AG08396 (cell line): ENCODE measurements at places on chromosomes 4 and X.

- no peak for DNase-seq
Measured at GRCh38 chrX:41035582-41035981, 49.7 kb upstream of the USP9X start.

- peak; percentile 5 for DNase-seq
Measured at GRCh38 chr4:155342142-155342541, 34.6 kb downstream of the MAP9 start.

- no peak for DNase-seq
Measured at GRCh38 chrX:54288277-54288676, 69.6 kb downstream of the WNK3 start.

DNA sequence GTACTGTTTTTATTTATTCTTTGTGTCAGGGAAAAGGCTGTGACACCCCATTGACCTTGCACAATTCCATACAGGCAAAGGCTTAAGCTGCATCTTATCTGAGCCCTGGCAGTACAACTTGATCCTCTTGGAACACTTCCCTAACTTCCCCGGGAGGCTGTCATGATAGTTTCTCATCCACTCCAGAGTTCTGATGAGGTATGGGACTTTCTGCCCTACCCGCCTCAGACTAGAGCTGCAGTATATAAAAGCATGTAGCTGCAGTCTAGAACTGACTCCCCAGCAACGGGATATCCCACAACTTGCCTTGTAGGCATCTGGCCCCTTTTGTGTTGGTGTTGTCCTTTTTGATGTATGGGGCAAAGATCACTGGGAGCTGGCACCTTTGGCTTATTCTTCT is 72.7 kb downstream of the FNIP2 start:
- no peak for DNase-seq

- DNase-seq, result no peak
Measured at GRCh38 chr4:158181906-158182305, 9.1 kb upstream of the GASK1B start.

DNA sequence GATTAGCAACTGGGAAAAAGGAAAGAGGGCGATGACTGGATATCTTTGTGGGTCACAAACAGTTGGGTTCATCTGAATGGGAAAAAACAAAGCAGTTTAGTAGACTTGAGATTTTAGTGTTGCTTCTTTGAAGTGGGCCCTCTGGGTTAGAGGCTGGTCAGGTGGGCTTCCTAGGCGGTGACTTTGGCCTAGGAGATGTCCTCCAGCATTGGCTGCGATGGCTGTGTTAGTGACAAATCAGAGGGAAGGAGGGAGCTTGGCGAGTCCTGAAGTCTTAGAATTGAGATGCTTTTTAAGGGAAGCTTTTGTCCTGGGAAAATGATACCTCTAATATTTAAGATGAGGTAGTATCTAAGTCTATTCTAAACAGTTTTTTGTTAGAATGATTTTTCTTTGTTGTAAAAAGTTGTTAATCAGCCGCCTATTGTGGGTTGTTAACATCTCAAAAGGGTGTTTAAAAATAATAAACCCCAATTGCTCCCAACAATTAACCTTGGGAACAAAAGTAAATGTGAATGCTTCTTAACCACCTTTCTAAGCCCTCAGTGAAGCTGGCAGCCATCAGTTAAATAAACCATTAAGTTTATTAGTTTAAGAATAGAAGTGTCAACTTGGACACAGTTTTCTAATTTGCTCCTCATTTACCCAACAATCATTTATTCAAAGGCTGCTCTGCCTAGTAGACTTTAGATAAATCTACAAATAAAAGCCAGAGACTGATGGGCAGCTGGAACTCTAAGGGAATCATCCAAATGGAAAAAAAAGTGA is 31.7 kb downstream of the DLG3 start:
- DNase-seq, result no peak

DNA sequence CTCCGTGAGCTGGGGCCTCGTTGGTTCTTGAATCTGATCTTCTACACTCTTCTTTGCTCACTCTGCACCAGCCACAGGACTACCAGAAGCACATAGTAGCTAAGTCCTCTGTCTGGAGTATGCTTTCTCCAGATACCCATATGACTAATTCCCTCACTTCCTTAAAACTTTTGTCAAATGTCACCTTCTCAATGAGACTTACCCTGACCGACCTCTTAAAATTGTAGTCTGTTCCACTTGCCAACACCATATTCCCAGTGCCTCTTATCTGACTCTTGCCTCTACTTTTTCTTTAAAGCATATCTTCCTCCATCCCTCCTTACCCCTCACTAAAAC is 10.0 kb downstream of the PARM1 start:
- no peak for DNase-seq

- DNase-seq, result peak; percentile 50
Measured at GRCh38 chr4:145545538-145546174, 64.0 kb downstream of the SMAD1 start.

GRCh38 chr4:66885501-66886165 is 659.7 kb downstream of the CENPC start:
- no peak for DNase-seq
